ENCODE measurements at places on chromosomes 1 and 21. TPM values are rescaled to one million over a fixed set of nuclear protein-coding genes. Genes with fewer than 3 reads are reported as not detected.

Gene TLR5
- 2.8 TPM for total RNA-seq

Gene HEYL
- 5.6 TPM for total RNA-seq

Gene LCE1E
- not detected for total RNA-seq

DNA sequence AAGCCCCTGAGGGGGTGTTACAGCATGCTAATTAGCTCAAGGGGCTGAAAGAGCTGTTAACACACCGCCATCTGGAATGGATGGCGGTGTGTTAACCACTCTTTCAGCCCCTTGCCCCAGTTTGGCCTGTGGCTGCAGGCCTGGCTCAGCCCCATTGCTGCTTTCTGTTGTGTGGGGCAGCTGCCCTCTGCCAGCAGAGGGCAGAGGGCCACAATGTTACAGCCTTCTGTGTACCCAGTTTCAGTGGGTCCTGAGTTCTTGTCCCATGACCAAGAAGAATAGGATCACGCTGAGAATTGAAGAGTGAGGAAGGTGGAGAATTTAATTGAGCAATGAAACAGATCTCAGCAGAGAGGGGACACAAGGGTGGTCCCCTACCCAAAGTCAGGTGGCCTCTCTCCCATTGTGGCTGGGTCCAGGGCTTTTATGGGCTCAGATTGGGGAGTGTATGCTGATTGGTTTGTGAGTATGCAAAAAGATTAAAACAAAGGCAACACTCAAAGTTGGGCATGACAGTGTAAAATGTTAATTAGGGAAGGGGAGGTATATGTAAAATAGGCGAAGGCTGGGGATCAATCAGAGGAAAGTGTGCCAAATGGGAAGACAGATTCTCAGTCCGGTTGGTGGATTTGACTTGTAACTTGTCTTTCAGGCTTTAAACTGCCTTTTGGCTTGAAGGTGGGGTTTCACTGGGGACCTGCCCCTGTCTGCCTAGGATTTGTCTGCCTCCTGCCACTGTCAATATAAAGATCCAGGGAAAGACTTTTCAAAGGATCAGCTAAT is 142.2 kb downstream of the RABGAP1L start:
- no peak overlapping the region for H3K27ac ChIP-seq
- DNase-seq, result no peak
- no peak overlapping the region for H3K4me3 ChIP-seq
- no peaks in the 10 kb centered on the region for H3K4me1 ChIP-seq
- H3K36me3 ChIP-seq, result no peaks in the 10 kb centered on the region

GRCh38 chr1:209291715-209292114 is 291.8 kb upstream of the CAMK1G start:
- no peaks in the 10 kb centered on the region for H3K4me1 ChIP-seq
- no peak overlapping the region for H3K4me3 ChIP-seq
- H3K27ac ChIP-seq, result no peak overlapping the region
- peak; percentile 68 for DNase-seq
- no peaks in the 10 kb centered on the region for H3K36me3 ChIP-seq

DNA sequence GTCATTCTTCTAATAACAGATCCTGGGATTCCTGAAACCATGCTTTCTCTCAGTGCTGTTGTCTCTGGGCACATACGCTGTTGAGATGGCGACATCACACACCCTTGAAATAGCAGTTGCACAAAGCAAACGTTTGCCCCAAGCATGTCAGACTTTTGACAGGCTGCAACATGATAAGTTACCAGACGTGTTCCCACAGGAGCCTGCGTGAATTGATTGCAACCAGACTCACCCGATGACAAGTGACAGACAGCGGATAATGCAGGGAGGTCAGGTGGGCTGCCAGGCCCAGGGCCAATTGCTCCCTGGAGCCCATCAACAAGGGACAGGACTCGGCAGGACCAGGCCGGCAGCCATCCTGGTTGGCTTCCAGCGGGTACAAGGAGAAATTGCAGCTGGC is 310.9 kb downstream of the SIPA1L2 start:
- H3K36me3 ChIP-seq, result no peaks in the 10 kb centered on the region
- no peak overlapping the region for H3K27ac ChIP-seq
- H3K4me3 ChIP-seq, result no peak overlapping the region
- H3K4me1 ChIP-seq, result peaks cover 4% of the 10 kb centered on the region

GRCh38 chr1:38095454-38095931 is 48.9 kb upstream of the POU3F1 start:
- no peak overlapping the region for H3K27ac ChIP-seq
- no peak overlapping the region for H3K4me3 ChIP-seq
- no peaks in the 10 kb centered on the region for H3K27me3 ChIP-seq
- no peaks in the 10 kb centered on the region for H3K4me1 ChIP-seq

- no peak overlapping the region for H3K4me3 ChIP-seq
- peak overlapping the region; percentile 84 for H3K27ac ChIP-seq
- DNase-seq, result no peak
- H3K4me1 ChIP-seq, result peaks cover 51% of the 10 kb centered on the region
- no peaks in the 10 kb centered on the region for H3K27me3 ChIP-seq
These were observed 15.9 kb downstream of the KIAA1614 start for GRCh38 chr1:180928331-180929230.

- DNase-seq, result no peak
- no peak overlapping the region for H3K4me3 ChIP-seq
- H3K27me3 ChIP-seq, result no peaks in the 10 kb centered on the region
These were observed 13.4 kb downstream of the TMEM9 start for GRCh38 chr1:201140941-201141260.

All from esophagus muscularis mucosa (tissue), 4 donors.